ENCODE measurements at places on chromosomes 3 and 15.

DNA sequence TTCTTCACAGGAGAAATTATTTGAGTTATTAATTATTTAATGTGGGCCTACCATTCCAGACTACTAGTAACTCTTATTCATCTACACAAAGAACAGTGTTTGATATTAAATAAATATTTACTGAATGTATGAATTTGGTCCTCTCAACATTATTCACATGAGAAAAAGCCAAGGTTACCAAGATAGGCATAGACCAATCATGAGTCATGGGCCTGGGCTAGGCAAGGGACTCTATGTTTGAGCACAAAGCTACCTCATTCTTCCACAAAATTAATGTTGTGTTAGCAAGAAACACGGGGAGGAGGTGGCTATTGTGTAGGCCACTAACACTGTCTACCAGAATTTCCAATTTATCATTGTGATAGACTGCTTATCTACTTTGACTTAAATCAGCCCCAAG is 115.7 kb downstream of the SERPINI1 start:
- no peaks in the 10 kb centered on the region for H3K36me3 ChIP-seq
- H3K27me3 ChIP-seq: peaks cover 3% of the 10 kb centered on the region
- no peak for DNase-seq
- no peak overlapping the region for H3K27ac ChIP-seq
- H3K4me1 ChIP-seq: no peaks in the 10 kb centered on the region

DNA sequence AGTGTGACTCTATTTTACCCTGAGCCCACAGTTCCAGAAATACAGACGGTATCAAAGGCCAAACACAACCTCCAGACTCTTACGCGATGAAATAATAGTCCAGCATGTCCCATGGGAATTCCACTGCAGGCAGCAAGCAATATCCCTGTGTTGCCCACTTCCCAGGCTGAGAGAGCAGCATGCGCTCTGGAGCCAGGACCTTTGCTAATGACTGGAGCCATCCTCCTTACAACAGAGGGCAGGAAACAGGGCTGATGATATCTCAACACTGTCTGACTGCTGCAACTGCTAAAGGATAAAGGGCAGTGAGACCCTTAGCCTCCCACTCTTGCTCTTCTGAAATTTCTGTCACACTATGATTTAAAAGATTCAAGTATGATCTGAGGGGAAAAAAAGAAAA is 34.8 kb downstream of the MCF2L2 start:
- peaks cover 2% of the 10 kb centered on the region for H3K27me3 ChIP-seq
- no peak for DNase-seq
- H3K4me3 ChIP-seq: no peak overlapping the region

DNA sequence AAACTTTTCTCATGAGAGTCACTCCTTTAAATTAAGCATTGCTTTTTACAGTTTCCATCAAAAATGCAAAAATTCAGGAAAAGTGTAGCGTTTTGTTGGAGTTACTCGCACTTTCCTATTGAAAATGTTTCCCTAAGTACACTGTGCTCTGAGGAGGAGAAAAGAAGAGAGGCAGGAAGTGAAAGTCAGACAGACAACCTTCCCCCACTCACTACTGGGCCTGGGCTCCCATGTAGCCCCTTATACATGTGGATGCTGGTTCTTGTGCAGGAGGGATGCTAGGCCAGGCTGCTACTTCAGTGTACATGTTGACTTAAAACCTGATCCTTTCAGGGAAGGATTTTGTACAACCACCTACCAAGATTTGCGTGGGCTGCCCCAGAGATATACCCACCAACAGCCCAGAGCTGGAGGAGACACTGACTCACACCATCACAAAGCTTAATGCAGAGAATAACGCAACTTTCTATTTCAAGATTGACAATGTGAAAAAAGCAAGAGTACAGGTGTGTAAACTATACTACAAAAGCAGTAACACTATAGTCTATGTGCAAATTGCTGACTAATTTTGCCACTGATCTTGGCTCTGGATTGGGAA is 15.1 kb downstream of the KNG1 start:
- DNase-seq: peak; percentile 31
- H3K4me1 ChIP-seq: peaks cover 7% of the 10 kb centered on the region
- no peak overlapping the region for H3K27ac ChIP-seq

DNA sequence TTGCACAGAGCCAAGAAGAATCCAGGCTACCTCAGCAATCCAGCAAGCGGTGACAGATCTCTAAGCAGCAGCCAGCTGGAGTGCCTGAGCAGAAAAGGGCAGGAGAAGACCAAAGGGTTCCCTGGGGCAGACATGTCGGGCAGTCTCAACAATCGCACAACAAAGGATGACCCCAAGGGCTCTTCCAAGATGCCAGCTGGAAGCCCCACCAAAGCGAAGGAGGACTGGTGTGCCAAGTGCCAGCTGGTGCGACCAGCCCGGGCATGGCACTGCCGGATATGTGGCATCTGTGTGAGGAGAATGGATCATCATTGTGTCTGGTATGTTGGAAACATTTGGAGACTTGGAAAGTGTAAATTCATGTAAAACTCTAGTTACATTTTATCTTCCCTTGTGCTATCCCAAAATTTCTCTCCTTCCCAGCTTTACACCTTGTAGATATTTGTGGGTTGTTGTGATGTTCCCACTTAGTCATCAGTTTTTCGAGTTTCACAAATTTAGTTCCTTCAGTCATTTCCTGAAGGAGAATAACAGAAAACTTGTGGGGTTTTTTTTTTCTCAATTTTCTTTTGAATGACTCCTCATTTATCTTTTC is 6.4 kb downstream of the ZDHHC23 start:
- H3K27ac ChIP-seq: no peak overlapping the region
- H3K4me1 ChIP-seq: peaks cover 12% of the 10 kb centered on the region
- H3K27me3 ChIP-seq: peaks cover 5% of the 10 kb centered on the region
- DNase-seq: no peak

- peaks cover 12% of the 10 kb centered on the region for H3K36me3 ChIP-seq
- H3K27ac ChIP-seq: no peak overlapping the region
- H3K4me3 ChIP-seq: no peak overlapping the region
- no peak for DNase-seq
- H3K4me1 ChIP-seq: peaks cover 15% of the 10 kb centered on the region
These were observed 3.1 kb upstream of the AP2M1 start for GRCh38 chr3:184171562-184171961.

DNA sequence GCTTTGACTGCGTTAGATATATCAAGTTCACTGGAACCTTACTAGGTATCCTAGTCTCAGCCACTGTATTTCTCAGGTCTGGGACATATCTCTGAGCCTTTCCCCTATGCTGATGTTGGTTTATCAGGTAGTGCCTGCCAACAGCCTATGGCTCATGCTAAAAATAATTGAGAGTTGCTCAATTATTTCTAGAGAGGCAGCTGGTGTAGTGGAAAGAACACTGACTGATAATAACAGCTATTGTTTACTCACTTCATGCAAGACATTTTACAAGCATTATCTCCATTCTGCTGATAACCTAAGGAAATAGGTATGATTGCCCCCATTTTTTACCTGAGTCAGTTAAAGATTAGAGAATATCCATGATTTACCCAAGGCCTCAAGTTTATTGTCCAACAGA is 231.4 kb downstream of the LRRN1 start:
- H3K36me3 ChIP-seq: no peaks in the 10 kb centered on the region
- H3K27me3 ChIP-seq: no peaks in the 10 kb centered on the region
- no peak for DNase-seq

DNA sequence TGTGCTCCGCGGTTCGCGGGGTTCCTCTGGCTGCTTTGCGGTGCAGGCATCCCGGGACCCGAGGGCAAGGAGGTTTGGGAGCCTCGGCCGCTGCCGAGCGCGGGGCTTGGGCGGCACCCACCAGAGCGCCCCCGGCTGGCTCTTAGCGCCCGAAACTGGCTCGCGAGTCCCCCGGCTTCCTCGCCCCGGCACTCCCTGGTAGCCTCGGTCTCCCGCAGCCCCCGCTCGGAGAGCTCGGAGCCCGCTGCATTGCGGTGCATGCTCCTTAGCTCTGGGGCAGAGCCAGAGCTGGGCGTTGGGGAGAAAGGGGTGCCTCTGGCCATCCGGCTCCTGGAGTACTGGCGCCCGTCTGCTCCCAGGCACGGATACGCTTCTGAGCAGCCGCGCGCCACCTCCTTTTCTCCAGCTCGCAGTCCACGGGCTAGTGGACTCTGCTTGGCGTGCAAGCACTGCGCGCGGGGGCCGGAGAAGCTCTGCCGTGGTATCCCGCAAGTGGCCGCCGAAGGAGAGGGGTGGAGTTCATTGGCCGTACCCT is 753 bp downstream of the EPHB1 start:
- peaks cover 47% of the 10 kb centered on the region for H3K27me3 ChIP-seq
- peaks cover 9% of the 10 kb centered on the region for H3K4me1 ChIP-seq
- H3K4me3 ChIP-seq: no peak overlapping the region
- no peaks in the 10 kb centered on the region for H3K36me3 ChIP-seq
- no peak for DNase-seq
- no peak overlapping the region for H3K27ac ChIP-seq

- peak overlapping the region; percentile 70 for H3K4me3 ChIP-seq
- H3K36me3 ChIP-seq: no peaks in the 10 kb centered on the region
- H3K4me1 ChIP-seq: peaks cover 9% of the 10 kb centered on the region
- H3K27ac ChIP-seq: no peak overlapping the region
These were observed 160.5 kb upstream of the CHRNA7 start for GRCh38 chr15:31869686-31870307.

DNA sequence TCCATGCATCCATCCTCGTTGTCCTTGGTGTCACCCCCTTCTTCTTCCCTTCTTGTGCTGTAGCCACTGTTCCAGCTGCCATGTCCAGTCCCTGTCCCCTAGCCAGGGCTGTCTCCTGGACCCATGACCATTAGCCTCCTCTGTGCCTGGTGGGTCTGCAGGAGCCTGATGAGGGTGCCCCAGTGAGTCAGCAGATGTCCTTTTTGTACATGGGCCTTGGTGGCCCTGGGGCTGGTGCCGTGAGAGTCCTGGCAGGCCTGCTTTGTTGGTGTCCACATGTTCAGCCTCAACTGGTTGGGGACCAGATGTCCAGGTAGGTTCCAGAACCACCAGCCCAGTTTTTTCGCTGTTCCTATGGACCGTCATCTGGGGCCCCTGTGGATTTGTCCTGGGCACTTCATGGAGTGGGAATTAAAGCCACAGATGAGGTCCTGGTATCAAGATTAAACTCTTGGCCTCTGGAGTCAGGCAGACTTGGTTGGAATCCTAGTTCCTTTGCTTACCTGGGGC is 66.1 kb downstream of the FBLN2 start:
- H3K4me1 ChIP-seq: no peaks in the 10 kb centered on the region
- H3K4me3 ChIP-seq: no peak overlapping the region
- H3K27me3 ChIP-seq: no peaks in the 10 kb centered on the region
- H3K36me3 ChIP-seq: no peaks in the 10 kb centered on the region

- peaks cover 13% of the 10 kb centered on the region for H3K27me3 ChIP-seq
- no peaks in the 10 kb centered on the region for H3K36me3 ChIP-seq
- H3K27ac ChIP-seq: no peak overlapping the region
- DNase-seq: peak; percentile 9
These were observed 238.1 kb downstream of the CPNE4 start for GRCh38 chr3:131796558-131797198.

DNA sequence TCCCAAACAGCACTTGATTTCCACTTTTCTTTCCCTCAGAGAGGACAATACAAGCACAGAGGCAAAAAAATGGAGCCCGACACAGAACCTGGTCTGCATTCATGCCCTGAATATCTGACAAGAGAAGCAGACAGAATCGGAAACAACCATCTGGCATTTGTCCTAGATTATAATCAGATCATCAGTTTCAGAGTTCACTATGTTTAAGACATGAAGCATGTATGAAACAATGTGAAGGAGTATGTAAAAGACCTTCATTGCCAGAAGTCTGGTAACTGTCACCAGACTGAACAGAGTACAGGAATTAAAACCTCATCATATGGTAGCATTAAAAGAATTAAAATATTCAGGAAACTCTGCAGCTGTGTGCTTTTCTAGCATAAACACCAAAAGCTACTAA is 65.0 kb downstream of the SETD2 start:
- H3K36me3 ChIP-seq: peaks cover 34% of the 10 kb centered on the region
- H3K4me1 ChIP-seq: peaks cover 8% of the 10 kb centered on the region
- H3K27me3 ChIP-seq: no peaks in the 10 kb centered on the region
- H3K4me3 ChIP-seq: no peak overlapping the region
- no peak for DNase-seq
- no peak overlapping the region for H3K27ac ChIP-seq

DNA sequence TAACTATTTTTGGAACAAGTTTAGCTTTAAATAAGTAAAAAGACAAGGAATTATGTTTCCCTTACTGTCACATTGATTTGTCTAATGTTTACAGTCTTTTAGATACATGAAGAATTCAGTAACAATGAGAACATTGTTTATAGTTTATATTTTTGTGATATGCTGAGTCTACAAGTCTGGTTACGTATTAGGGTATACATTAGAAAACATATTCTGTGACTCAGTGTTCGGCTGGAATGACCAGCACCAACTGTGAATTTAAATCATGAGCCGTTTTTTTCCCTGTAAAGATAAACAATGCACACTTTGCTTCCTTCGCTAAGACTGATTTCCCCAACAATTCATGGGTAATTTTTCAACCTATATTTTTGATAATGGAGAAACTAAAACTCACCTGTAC is 131.5 kb downstream of the DUT start:
- no peak overlapping the region for H3K27ac ChIP-seq
- H3K36me3 ChIP-seq: no peaks in the 10 kb centered on the region
- H3K4me3 ChIP-seq: no peak overlapping the region
- DNase-seq: no peak
- H3K27me3 ChIP-seq: no peaks in the 10 kb centered on the region

DNA sequence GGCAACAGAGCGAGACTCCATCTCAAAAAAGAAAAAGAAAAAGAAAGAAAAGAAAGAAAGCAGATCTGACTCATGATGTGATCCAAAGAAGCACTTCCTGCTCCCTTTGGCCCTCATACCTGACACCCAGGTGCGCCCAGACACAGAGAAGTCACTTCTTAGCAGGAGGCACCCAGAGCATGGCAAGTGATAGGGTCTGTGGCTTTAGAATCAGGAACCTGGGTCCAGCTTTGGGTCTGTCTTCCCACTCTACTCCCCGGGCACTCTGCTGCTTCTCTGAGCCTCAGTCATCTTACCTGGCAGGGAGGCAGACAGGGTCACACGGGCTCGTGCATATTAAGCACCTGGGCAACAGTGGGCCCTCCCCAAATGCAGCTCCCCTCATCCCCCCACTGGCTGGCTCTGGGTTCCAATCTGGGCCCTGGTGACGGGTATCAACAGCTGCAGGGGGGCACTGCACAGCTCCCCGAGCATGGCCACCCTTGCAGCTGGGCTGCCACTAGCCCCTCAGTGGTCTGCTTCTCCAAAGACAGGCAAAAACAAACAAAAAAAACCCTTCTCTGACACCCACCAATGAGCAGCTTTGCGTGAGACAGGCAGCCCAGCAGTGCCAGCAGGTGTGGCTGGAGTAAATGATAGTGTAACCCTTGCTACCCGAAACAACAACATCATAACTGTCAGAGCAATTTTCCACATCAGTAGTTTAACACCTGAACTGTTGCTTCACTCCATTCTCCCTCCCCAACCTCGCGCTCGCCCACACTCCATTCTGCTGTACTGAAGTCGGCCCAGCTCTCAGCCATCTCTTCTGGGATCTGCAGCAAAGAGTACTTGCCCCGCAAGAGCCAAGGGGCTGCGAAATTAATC is 99.8 kb downstream of the MEGF11 start:
- no peak overlapping the region for H3K27ac ChIP-seq
- no peak overlapping the region for H3K4me3 ChIP-seq
- peaks cover 3% of the 10 kb centered on the region for H3K27me3 ChIP-seq
- no peaks in the 10 kb centered on the region for H3K4me1 ChIP-seq
- DNase-seq: no peak
- H3K36me3 ChIP-seq: no peaks in the 10 kb centered on the region

- no peaks in the 10 kb centered on the region for H3K4me1 ChIP-seq
- H3K36me3 ChIP-seq: no peaks in the 10 kb centered on the region
- no peak overlapping the region for H3K27ac ChIP-seq
- no peak for DNase-seq
- H3K4me3 ChIP-seq: no peak overlapping the region
These were observed 169.5 kb upstream of the CNTN6 start for GRCh38 chr3:923161-923910.

All from activated naive CD4-positive, alpha-beta T cell treated with anti-CD3 and anti-CD28 coated beads for 36 hours (primary cell).